ENCODE measurements at places on chromosomes 11 and 22. TPM values are rescaled to one million over a fixed set of nuclear protein-coding genes. Genes with fewer than 3 reads are reported as not detected.

CARD16 gene
- 23.6 TPM for total RNA-seq

LRRC32 gene
- total RNA-seq, result 1.8 TPM

OR8G5 gene
- not detected for total RNA-seq

ART5 gene
- not detected for total RNA-seq

OR51I1 gene
- total RNA-seq, result not detected

All from CD4-positive, alpha-beta T cell (primary cell).